ENCODE measurements at places on chromosomes 13 and 19. TPM values are rescaled to one million over a fixed set of nuclear protein-coding genes. Genes with fewer than 3 reads are reported as not detected.
A peak's percentile ranks its signal among the peaks of the same experiment; 100 is the strongest.

The MAP3K10 gene
- polyA plus RNA-seq, result 0.05 TPM

- peaks cover 36% of the 10 kb centered on the region for H3K4me1 ChIP-seq
- H3K27ac ChIP-seq, result no peak overlapping the region
- no peaks in the 10 kb centered on the region for H3K27me3 ChIP-seq
- H3K4me3 ChIP-seq, result no peak overlapping the region
- H3K36me3 ChIP-seq, result no peaks in the 10 kb centered on the region
Measured at GRCh38 chr19:35342430-35342829, 5.3 kb upstream of the FFAR1 start.

DNA sequence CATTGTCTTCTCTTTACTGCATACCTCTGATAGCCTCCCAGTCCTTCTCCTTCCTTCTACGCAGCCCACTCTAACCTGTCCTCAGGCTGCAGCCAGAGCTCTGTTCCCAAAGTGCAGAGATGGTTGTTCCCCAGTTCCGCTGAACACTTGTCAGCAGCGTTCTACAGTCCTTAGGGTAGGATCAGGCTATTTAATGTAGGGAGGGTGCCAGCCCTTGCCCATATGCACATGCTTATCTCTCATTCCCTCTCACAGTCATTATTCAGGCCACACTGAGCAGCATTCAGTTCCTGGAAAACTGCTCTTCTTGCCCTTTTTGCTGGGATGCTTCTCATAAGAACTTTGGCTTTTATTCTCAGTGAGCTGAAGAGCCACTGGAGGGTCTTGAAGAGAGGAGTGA lies 180.7 kb downstream of the MTUS2 start:
- no peaks in the 10 kb centered on the region for H3K4me1 ChIP-seq
- H3K27me3 ChIP-seq, result no peaks in the 10 kb centered on the region
- no peaks in the 10 kb centered on the region for H3K36me3 ChIP-seq

DNA sequence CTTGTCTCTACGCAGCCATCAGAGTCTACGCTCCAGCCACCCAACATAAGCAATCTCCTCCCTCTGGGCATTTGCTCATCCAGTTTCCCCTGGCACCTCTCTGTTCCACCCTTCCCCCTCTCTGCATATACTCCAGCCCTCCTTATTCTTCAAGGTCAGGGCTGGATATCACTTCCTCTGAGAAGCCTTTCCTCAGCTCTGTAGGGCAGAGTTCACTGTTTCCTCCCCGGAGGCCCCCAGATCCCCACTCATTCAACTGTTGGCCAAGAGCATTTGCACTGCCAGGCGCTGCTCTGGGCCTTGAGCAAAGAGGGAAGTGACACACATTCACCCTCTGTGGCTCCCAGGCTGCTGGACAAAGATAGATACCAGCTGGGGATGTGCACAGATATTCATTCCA lies 3.3 kb downstream of the FCGRT start:
- H3K4me1 ChIP-seq, result peaks cover 73% of the 10 kb centered on the region
- peak overlapping the region; percentile 2 for H3K4me3 ChIP-seq
- H3K27ac ChIP-seq, result peak overlapping the region; percentile 82

- H3K4me3 ChIP-seq, result no peak overlapping the region
- no peaks in the 10 kb centered on the region for H3K27me3 ChIP-seq
- no peaks in the 10 kb centered on the region for H3K4me1 ChIP-seq
- no peaks in the 10 kb centered on the region for H3K36me3 ChIP-seq
- no peak for DNase-seq
Measured at GRCh38 chr13:73358606-73359095, 299.8 kb downstream of the KLF5 start.

GRCh38 chr13:60016229-60016628 lies 147.5 kb downstream of the DIAPH3 start:
- no peak overlapping the region for H3K27ac ChIP-seq
- no peaks in the 10 kb centered on the region for H3K27me3 ChIP-seq
- DNase-seq, result no peak
- H3K4me3 ChIP-seq, result no peak overlapping the region

DNA sequence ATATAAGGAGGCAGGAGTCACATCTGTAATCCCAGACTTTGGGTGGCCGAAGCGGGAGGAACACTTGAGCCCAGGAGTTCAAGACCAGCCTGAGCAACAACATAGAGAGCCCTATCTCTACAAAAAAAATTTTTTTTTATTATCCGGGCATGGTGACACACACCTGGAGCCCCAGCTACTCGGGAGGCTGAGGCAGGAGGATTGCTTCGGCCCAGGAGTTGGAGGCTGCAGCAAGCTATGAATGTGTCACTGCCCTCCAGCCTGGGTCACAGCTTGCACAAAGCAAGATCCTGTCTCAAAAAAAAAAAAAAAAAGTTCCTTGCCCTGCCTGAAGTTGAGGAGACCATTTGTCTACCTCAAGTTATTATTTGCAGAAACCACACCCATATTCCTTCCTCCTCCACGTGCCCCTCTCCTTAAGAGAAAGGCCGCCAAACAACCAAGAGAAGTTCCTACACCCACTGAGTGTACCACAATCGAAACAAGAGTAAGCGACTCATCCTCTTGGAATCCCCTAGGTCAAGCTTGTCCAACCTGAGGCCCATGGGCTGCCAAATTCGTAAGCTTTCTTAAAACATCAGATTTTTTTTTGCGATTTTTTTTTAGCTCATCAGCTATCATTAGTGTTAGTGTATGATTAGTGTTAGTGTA lies 2.2 kb downstream of the ABCC4 start:
- H3K4me3 ChIP-seq, result no peak overlapping the region
- H3K36me3 ChIP-seq, result no peaks in the 10 kb centered on the region
- H3K27me3 ChIP-seq, result peaks cover 12% of the 10 kb centered on the region
- no peak overlapping the region for H3K27ac ChIP-seq
- H3K4me1 ChIP-seq, result peaks cover 14% of the 10 kb centered on the region
